Astrocyte (in vitro differentiated cells and primary cell): ENCODE measurements at places on chromosomes 3 and 15. TPM values are rescaled to one million over a fixed set of nuclear protein-coding genes. Genes with fewer than 3 reads are reported as not detected.

IGSF10 gene
- total RNA-seq = 0.43 and 0.84 TPM in 2 replicates

IL16 gene
- total RNA-seq = 0.24 and 0.36 TPM in 2 replicates

RPL14 gene
- 1,485 and 1,706 TPM in 2 replicates for total RNA-seq

DNA sequence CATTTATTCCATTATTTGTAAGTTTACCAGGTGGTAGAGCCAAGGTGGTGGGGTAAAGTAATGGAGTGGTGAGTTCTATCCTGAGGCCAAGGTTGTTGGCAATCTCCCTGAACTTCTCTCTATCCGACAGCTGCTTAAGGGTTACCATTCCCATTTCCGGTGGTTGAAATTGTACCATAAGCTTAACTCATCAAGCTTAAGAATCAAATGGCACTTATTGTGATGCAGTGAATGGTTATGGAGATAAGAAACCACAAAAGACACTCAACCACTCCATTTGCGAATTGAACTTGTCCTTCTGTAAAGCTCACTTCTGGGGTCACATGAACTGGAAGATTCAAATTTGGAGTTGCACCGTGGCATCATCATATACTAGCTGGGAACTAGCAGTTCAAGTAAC lies 287.4 kb upstream of the SLCO3A1 start:
- no peaks in the 10 kb centered on the region for H3K27me3 ChIP-seq
- no peak for DNase-seq
- no peak overlapping the region for H3K4me3 ChIP-seq
- no peaks in the 10 kb centered on the region for H3K36me3 ChIP-seq
- H3K27ac ChIP-seq = no peak overlapping the region

- no peak for DNase-seq
- H3K27ac ChIP-seq = peak overlapping the region; percentile 73
- no peak overlapping the region for H3K4me3 ChIP-seq
- no peaks in the 10 kb centered on the region for H3K36me3 ChIP-seq
Observed at GRCh38 chr15:36370051-36370730, 209.2 kb upstream of the CDIN1 start.

DNA sequence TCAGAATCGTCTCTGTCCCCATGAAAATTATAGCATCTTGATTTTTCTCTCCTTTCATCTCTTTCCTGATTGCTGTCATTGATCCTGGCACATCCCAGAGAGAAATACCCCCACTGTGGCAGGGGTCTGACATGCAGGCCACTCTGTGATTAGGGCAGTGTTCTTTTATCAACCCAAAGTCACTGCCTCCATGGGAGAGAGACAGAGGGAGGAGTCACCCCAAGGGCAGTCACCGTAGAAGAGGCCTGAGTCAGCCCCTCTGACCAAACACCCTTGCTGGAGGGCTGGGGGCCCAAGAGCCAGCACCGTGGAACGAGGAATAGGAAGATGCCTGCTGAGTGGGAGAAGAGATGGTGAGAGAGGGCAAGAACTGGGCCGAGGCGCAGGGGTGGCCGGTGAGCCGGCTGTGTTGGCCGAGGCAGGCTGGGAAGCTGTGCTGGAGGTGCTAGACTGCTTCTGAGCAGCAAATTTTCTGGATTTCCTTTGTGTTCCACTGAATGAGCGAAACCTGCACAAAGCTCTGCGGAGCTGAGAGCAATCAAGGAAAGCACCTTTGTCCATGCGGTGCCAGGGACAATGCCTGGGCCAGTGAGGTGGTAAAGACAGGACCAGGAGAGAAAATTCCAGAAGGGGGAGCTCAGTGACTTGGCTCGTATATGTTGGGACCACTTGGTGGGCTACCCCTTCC lies 103.8 kb downstream of the ADCY5 start:
- peaks cover 18% of the 10 kb centered on the region for H3K4me1 ChIP-seq
- no peak for DNase-seq
- H3K27me3 ChIP-seq = peaks cover 62% of the 10 kb centered on the region
- H3K27ac ChIP-seq = no peak overlapping the region
- H3K36me3 ChIP-seq = no peaks in the 10 kb centered on the region

DNA sequence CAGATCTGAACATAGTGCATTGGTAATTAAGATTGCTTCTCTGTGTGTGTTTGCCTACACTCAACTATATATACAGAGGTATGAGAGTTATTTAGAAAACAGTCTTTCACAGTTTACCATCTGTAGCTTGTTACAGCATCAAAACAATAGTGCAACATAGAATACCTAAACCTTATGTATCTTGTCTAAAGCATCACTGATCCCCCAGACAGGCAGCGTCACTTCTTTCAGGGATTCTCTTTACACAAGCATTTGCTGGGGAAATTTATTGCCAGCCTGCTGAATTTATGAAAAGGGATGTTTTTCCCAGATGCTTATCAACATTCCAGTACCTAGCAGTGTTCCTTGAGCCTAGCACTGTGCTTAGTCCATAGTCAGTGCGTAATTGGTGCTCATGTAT lies 195.8 kb upstream of the COL8A1 start:
- H3K27me3 ChIP-seq = no peaks in the 10 kb centered on the region
- no peak overlapping the region for H3K4me3 ChIP-seq
- no peak for DNase-seq
- H3K36me3 ChIP-seq = no peaks in the 10 kb centered on the region
- no peak overlapping the region for H3K27ac ChIP-seq

DNA sequence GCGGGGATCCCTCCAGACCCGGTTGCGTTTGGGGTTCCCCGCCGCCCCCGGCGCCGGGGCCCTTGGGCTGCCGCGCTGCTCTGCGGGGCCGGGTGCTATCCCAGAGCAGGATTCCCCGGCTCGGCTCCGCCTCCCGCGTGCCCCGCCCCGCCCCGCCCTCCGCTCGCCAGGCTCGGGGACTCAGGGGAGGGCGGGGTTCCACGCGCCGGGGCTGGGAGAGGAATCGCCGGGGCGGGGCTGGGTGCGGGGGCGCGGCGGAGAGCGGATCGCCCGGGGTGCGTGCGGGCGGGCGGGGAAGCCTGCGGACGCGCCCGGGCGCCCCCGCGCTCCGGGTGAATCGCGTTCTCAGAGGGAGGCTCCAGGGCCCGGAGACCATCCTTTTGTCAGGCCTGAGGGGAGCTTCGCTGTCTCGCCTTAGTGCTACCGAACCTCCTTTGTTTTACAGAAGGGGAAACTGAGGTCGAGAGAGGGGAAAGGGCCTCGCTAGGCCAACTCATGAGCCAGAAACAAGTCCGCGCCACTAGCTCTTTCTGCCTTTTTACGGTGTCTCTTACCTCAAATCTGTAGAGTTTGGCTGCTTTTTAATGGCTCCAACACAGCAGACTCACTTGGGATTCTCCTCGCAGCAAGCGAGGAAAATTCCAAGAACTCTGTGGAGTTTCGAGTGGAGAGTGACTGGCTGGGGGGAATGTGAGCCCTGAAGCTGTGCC lies at the start of gene TMEM158:
Gene TMEM158, minus strand, starts transcription at position 82 of the 710 bp plus-strand sequence. CDS start 260 bp downstream, outside the sequence.
- H3K4me3 ChIP-seq = peak within 1 kb of the TSS; percentile 65
- DNase-seq = peak; percentile 58
- peaks cover 4% of the 10 kb centered on the region for H3K36me3 ChIP-seq
- peaks cover 11% of the 10 kb centered on the region for H3K4me1 ChIP-seq

DNA sequence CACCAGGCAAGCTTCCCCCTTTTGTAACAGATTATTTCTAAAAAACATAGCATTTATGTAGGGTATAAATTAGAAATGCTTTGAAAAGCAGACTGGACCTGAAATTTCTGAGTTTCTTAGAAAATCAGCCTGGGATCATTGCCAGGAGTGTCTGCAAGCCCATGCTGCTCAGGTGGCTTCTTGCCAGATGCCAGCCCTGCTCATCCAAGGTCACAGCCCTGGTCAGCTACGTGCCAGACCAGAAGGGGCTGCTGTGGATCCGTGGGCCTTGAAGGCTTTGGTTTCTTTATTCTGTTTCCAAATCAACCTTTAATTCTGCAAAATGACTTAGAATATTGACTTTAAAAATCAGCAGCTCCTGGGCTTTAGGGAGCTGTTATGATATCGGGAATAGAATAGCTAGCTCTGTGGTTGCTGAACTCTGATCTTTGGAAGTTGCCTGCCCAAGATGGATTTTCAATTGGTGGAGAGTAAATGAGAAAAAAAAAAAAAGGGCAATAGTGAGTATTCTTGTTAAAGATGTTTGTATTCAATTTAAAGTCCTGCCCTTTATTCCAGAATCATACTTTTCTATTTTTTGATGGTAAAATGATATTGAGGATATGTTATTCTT lies 370.1 kb upstream of the ONECUT1 start:
- no peaks in the 10 kb centered on the region for H3K27me3 ChIP-seq
- no peaks in the 10 kb centered on the region for H3K36me3 ChIP-seq
- no peaks in the 10 kb centered on the region for H3K4me1 ChIP-seq

DNA sequence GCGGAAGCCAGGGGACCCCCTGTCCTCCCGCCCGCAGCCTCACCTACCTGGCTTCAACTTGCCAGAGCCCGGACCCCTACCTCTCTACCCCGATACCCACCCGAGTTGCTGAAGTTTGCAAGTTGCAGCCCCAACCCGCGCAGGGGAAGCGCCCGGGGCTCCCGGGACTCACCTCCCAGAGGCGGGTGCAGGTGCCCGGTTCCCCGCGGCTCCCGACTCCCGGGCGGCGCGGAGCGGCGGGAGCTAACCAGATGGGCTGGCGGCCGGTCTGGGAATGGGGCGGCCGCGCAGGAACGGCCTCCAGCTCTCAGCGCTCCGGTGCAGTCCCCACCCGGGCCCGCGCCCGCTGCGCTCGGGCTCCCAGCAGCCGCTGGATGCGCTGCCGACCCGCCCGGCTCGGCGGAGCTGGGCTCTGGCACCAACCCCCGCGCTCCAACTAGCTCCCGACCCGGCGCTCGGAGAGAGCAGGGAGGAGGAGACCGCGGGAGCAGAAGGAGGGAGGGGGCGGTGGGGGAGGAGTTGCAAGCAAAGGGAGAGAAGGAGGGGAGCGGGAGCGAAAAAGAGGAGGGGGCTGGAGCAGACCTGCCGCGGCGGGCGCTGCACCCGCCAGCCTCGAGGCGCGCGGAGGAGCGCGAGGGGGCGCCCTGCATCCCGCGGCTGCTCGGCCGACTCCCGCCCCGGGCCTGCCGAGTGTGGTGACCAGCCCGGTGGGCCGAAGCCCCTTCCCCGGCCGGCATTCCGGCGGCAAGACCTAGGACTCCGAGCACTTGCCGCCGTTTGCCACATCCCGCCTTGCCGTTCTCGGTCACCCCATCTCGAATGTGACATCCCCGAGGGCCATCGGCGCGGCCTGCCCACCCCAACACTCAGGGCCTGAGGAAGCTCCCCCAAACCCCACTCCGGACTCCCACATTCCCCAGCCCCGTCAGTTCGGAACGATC lies at the start of gene SEMA5B:
Gene SEMA5B, minus strand, starts transcription at position 472 of the 941 bp plus-strand sequence. CDS start 66,500 bp downstream, outside the sequence.
- H3K27me3 ChIP-seq = peaks cover 89% of the 10 kb centered on the region
- peak within 1 kb of the TSS; percentile 40 for H3K4me3 ChIP-seq

GRCh38 chr3:195956577-195956976 lies 48.2 kb upstream of the TNK2 start:
- no peaks in the 10 kb centered on the region for H3K27me3 ChIP-seq
- no peak overlapping the region for H3K4me3 ChIP-seq
- no peaks in the 10 kb centered on the region for H3K4me1 ChIP-seq

DNA sequence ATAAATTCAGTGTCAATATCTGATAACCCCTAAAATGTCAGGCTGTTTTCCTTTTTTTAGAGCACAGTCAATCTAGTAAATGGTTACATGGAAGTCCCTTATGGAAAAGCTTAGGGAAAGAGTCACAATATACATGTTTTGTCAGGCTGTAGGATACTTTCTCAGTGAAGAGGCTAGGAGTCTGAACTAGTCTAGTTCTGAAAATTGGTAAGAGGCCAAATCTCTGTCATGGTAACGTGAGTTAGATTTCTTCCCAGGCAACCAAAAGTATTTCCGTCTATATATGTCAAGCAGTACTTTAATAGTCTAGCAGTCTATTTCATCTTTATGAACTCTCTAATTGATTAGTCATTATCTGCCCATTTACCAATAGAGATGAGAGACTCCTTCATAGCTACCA lies 215.9 kb upstream of the LRRC3B start:
- H3K4me3 ChIP-seq = no peak overlapping the region
- no peak overlapping the region for H3K27ac ChIP-seq
- no peaks in the 10 kb centered on the region for H3K36me3 ChIP-seq
- DNase-seq = no peak

DNA sequence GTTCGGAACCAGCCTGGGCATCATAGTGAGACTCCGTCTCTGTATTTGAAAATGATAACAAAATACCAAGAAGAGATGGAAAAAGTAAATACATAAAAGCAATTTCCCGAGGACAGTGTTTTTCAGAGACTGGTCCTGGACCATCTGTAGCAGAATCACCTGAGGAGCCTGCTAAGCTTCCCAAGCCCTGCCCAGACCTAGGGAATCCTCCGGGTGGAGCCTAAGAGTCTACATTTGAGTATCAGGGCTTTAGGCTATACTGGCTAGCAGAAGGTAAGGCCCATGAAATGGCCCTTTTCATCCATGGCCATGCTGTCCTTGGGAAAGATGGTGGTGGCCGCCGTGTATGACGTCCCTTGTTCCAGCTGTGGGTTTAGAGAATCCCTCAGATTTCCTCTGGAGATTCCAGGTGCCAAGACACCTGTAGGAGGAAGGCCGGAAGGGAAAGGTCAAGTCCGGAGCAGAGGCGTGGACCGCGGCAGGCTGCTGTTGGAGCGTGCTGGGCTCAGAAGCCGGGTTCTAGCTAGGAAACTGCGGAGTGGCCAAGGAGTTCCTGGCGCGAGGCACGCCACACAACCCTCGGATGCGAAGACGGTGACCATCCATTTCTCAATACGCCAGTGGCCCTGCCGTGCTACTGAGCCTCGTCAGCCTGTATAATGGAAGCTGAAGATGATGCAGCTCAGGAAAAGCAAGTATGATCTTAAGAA lies 50.9 kb downstream of the TMEM44 start:
- no peak for DNase-seq
- H3K4me3 ChIP-seq = no peak overlapping the region
- peaks cover 2% of the 10 kb centered on the region for H3K36me3 ChIP-seq

- peak; percentile 99 for DNase-seq
- H3K4me3 ChIP-seq = peak overlapping the region; percentile 82
- peak overlapping the region; percentile 98 for H3K27ac ChIP-seq
- H3K36me3 ChIP-seq = no peaks in the 10 kb centered on the region
- no peaks in the 10 kb centered on the region for H3K27me3 ChIP-seq
Observed at GRCh38 chr3:159765030-159765859, 223.4 kb upstream of the IL12A start.

DNA sequence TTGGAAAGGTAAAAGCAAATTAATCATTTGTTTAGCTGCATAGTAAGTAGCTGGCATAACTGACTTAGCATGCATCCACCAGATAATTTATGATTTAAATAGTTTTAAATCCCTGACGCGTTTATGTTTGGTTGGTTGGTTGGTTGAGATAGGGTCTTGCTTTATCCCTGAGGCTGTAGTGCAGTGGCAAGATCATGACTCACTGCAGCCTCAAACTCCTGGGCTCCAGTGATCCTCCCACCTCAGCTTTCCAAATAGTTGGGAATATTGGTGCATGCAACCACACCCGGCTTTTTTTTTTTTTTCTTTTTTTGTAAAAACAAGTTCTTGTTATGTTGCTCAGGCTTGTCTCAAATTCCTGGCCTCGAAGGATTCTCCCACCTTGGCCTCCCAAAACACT lies 263.4 kb downstream of the MCTP2 start:
- no peak overlapping the region for H3K4me3 ChIP-seq
- no peak for DNase-seq
- no peaks in the 10 kb centered on the region for H3K4me1 ChIP-seq
- no peaks in the 10 kb centered on the region for H3K27me3 ChIP-seq

- peaks cover 3% of the 10 kb centered on the region for H3K36me3 ChIP-seq
- H3K27me3 ChIP-seq = no peaks in the 10 kb centered on the region
- no peak overlapping the region for H3K4me3 ChIP-seq
- peaks cover 5% of the 10 kb centered on the region for H3K4me1 ChIP-seq
Observed at GRCh38 chr15:49036650-49037545, 9.3 kb downstream of the SECISBP2L start.
